ENCODE measurements at places on chromosomes 4 and X.

GRCh38 chrX:12702509-12703091 lies 88.6 kb upstream of the PRPS2 start:
- no peak for DNase-seq

DNA sequence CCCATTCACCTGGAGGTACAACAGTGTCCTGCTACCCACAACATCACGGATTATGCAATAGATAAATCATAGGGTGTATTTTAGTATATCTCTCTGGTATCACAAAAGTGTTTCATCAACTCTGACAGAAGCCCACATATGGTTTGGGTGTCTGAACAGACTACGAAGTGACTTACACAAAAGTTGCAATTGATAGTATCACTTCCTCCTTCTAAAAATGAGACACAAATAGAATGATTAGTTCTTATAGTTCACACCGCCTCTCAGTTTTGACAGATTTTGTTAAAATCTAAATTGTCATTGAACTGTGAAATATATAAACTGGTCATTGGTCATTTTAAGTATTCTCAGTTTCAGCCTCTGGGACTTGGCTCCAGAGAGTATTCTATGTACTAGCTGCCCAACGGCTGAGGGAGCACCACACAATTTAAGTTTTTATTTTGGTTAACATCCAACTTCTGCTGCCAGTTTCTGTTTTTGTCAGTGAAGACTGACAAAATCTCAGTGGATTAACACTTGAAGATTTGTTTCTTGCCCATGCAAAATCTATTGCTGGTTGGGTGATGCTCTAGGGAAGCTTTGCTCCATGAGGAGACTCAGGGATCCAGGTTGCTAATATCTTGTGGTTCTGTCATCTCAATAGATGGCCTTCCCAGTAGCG lies 113.8 kb upstream of the PUDP start:
- DNase-seq: no peak

DNA sequence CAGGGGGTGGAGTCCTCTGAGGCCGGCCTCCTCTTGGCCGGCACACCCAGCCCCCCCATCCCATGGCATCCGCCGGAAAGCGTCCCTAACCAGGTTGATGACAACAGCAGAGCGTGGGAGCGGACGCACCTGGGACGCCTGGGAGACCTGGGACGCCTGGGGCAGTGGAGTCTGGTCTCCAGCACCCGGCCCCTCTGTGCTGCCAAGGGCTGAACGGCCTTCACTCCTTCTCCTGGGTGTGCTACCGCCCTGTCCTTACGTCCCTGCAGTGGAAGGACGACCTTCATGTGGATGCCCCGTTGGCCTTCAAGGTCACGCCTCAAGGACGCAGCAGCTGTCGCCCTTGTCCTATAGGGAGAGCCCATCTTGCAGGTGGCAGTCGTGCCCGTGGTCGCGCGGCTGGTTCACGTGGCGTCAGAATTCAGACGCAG lies 26.9 kb downstream of the NKX1-1 start:
- DNase-seq: no peak

DNA sequence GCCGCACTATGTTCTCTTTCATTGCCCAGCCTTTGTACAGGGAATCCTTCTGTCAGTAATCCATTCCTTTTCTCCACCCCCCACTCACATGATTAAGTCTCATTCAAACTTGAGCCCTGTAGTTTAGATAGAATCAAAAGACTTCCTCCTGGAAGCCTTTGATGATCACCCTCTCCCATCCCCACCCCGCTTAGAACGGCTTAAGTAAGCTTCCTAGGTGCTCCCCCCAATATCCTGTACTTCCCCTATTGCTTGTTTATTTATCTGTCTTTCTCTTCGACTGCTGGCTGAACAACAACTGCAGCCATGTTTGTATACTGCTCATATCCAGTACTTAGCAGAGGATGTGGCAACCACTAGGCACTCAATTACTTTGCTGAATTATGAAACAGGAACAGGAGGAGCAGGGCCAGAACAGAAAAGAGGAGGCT lies 38.5 kb upstream of the GPC3 start:
- DNase-seq: no peak

- no peak for DNase-seq
Observed at GRCh38 chr4:148054275-148054674, 322.4 kb downstream of the ARHGAP10 start.

- no peak for DNase-seq
Observed at GRCh38 chrX:10072786-10073568, 83.8 kb upstream of the CLCN4 start.

DNA sequence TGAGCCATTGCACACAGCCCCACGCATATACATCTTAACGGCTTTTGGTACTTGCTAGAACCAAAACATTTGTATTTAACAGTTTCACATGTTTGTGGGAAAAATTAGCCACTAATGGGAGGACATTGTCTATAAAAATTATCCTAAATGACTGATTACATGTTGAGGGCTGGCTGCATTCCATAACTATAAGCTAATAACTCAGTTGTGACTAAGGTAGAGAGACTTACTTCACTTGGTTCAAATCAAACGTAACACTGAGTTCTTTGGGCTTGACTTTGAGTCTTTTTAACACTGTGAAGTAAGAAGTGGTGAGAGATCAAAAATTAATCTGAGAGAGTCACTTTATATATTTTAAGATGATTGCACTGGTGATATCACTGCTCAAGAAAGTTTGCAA lies 47.9 kb upstream of the PGRMC2 start:
- no peak for DNase-seq

- DNase-seq: no peak
Observed at GRCh38 chrX:143754183-143754582, 33.6 kb upstream of the SPANXN2 start.

GRCh38 chrX:140495739-140496138 lies 9.1 kb downstream of the SOX3 start:
- no peak for DNase-seq

DNA sequence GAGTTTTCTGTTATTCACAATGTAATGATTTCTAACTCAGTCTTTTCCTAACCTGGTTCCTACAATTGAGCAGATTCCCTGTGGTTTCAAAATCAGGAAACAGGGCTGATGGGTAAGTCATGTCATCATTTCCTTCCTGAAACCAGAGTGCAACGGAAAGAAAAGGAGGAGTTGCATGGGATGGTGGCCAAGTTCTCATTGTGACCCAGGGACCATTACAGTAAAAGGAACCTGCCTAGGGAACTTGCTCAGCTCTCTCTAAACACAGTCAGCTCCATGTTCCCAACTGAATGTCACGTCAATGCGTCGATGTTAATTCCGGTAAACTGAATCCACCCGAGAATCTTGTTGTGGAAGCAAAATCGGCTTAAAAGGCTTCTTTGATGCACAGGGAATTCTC lies 51.2 kb downstream of the LGI2 start:
- DNase-seq: no peak

- no peak for DNase-seq
Observed at GRCh38 chr4:181753207-181753606, 490.0 kb upstream of the TENM3 start.

DNA sequence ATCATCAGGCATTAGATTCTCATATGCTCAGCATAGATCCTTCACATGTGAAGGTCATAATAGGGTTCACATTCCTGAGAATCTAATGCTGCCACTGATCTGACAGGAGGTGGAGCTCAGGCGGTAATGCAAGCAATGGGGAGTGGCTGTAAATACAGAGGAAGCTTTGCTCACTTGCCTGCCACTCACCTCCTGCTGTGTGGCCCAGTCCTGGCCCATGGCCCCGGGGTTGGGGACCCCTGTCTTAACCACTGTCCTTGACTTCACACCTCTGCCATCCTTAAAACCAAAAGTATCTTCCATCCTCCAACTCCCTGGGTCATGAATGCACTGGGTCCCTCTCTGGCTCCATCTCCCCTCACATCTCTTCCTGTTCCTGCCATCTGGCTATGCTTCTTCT lies 129.1 kb downstream of the HMX1 start:
- no peak for DNase-seq

DNA sequence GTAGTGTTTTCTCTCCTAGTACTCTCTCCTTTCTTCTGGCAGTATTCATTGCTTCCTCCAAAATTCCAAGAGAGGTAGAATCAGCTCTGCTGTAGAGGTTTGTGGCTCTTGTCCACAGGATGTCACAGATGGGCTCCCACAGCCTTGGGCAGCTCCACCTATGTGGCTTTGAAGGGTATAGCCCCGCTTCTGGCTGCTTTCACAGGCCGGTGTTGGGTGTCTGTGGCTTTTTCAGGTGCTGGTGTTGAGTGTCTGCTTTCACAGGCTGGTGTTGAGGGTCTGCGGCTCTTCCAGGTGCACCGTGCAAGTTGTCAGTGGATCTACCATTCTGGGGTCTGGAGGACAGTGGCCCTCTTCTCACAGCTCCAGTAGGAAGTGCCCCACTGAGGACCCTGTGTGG lies 7.9 kb upstream of the AADAT start:
- no peak for DNase-seq

- DNase-seq: no peak
Observed at GRCh38 chrX:96435378-96436035, 249.1 kb upstream of the DIAPH2 start.

- no peak for DNase-seq
Observed at GRCh38 chr4:150131581-150132228, 53.5 kb downstream of the DCLK2 start.

- DNase-seq: no peak
Observed at GRCh38 chr4:149552601-149553000, 263.0 kb downstream of the IQCM start.

DNA sequence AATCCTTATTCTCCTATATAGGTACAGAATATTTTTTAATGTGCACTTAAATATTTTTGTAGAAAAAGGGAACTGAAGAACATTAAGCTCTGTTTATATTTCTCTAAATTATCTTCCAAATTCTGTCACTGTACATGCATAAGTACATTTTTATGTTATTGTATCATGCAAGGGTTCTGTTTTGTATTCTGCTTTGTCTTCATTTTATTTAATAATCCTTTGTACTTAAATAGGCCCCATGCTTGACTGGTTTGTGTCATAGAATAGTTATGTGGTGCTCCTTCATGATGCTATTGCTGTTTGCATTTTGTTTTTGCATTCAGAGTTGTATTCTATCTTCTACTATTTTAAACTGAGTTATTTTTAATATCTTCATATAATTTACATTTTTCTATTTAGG lies 111.9 kb upstream of the EDNRA start:
- DNase-seq: no peak

GRCh38 chrX:52420824-52421443 lies 52.1 kb downstream of the XAGE2 start:
- DNase-seq: no peak

- no peak for DNase-seq
Observed at GRCh38 chr4:152467101-152467500, 68.8 kb downstream of the FBXW7 start.

DNA sequence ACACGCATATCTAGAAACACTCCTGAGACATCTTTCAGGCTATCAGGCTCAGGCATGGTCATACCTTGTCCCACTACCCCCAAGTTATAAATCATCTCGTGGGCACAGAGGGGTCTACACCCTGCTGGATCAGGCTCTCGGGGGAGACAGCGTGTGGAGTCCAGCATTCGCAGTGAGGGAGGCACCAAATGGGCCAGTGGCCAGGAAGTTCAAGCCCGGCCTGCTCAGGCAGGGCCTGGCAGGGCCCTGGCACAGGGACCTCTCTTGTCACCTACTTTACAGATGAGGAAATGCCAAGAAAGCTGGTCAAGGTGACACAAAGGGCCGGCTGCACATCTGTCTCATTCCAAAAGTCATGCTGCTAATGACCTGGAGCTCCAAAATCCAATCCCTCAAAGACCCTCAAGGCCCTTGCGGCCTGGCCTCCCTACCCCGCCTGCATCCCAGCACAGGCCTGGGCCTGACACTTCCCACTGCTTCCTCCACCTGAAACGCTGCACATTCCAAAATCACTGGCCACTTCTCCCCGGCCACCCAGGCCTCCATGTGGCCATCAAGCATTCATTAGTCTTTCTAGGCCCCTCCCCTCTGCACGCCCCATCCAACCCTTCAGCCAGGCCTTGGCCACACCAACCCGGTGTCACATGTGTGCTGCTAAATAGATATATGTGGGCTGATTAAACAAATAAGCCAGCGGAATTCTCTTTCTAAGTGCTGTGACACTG lies 35.6 kb downstream of the ACOX3 start:
- DNase-seq: no peak

DNA sequence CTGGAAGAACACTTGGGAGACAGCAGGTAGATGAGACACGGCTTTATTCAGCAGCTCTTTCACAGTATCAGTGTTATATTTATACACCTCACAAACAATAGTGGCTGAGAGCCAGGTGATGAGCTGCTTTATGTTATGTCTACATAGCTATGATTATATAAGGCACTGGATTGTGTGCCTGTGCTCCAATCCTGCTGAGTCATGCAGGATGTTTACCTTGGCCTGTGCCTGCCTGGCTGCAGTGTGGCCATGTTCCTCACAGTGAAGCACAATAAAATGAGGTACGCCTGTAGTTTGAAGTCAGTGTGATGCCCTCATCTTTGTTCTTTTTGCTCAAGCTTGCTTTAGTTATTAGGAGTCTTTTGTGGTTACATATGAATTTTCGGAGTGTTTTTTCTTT lies 31.3 kb downstream of the CXCL13 start:
- DNase-seq: peak; percentile 70

DNA sequence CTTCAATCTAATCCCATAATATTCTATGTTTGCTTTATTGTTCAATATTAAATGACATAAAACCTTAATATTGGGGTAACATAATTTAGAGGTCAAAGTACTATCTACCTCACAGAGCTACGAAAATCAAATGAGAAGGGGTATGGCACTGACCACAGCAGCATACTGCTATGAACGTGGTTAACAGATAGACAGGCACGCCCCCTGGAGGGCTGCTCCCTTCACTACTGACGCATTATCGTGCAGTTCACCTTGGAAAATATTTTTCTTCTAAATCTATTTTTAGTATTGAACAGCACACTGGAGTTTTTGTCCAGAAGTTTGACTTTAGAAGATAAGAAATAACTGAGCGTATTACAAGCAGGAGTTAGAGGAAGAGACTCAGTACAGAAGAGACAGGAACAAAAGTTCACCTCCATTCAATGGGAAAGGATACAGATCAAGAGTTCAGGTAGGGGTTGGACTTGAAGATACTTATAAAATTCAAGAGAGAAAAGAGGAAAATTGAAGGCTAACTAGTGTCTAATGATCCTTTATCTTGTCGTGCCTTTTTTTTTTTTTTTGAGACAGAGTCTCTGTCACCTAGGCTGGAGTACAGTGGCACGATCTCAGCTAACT lies 22.7 kb downstream of the MAP9 start:
- peak; percentile 35 for DNase-seq

- DNase-seq: no peak
Observed at GRCh38 chrX:7771788-7772438, 71.1 kb upstream of the VCX start.

- DNase-seq: peak; percentile 33
Observed at GRCh38 chr4:66178906-66179305, 508.6 kb upstream of the EPHA5 start.

GRCh38 chr4:160825644-160826338 lies 1338.0 kb downstream of the FSTL5 start:
- DNase-seq: no peak

DNA sequence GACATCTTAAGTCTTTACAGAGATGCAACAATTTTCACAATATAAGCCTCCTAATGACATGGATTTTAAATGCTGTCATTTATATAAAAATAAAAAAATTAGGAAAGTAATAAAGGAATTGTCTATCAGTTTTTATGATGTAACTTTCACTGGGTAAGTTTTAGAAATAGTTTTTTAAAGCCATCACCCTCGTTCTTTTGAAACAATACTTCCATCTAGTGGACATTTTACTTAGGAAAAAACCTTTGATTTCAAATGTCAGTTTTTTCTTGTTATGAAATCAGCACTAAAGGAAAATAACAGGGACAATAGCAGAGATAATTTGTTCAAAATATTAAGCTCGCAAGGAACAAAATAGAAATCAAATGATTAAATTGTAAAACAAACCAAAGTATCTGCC lies 24.3 kb upstream of the NDNF start:
- peak; percentile 7 for DNase-seq

- peak; percentile 67 for DNase-seq
Observed at GRCh38 chr4:77818602-77819403, at the start of gene CNOT6L. Gene CNOT6L, minus strand, starts transcription at chr4:77819368. Its CDS starts 60 bp downstream, at chr4:77819308.

GRCh38 chr4:77036206-77036605 lies 39.6 kb downstream of the CCNI start:
- DNase-seq: no peak

Data from urothelium cell line (cell line).